ENCODE measurements at places on chromosomes 12 and 14. TPM values are rescaled to one million over a fixed set of nuclear protein-coding genes. Genes with fewer than 3 reads are reported as not detected.

SAV1 gene
- total RNA-seq = 13.5 TPM

ANG gene
- 2.0 TPM for total RNA-seq

ZNF385A gene
- total RNA-seq = 1.3 TPM

OTOGL gene
- total RNA-seq = not detected

IGF1 gene
- not detected for total RNA-seq

SMIM41 gene
- not detected for total RNA-seq

AQP5 gene
- total RNA-seq = not detected

LHX5 gene
- not detected for total RNA-seq

OTX2 gene
- total RNA-seq = not detected

LALBA gene
- total RNA-seq = not detected

TRHDE gene
- not detected for total RNA-seq

FAM186B gene
- not detected for total RNA-seq

MRPL52 gene
- total RNA-seq = 156 TPM

TAS2R42 gene
- total RNA-seq = not detected

TMEM233 gene
- not detected for total RNA-seq

SLC5A8 gene
- total RNA-seq = not detected

KRT82 gene
- not detected for total RNA-seq

GPD1 gene
- total RNA-seq = 0.34 TPM

FOXA1 gene
- total RNA-seq = 0.19 TPM

P2RX7 gene
- total RNA-seq = 11.3 TPM

MYO1H gene
- not detected for total RNA-seq

SPX gene
- 0.94 TPM for total RNA-seq

RBP5 gene
- 0.21 TPM for total RNA-seq

TAS2R9 gene
- total RNA-seq = not detected

HOXC6 gene
- total RNA-seq = not detected

REP15 gene
- total RNA-seq = not detected

KLHL33 gene
- 0.12 TPM for total RNA-seq

BBOF1 gene
- total RNA-seq = 1.3 TPM

SGPP1 gene
- total RNA-seq = 10.5 TPM

SSPN gene
- not detected for total RNA-seq

OR6C3 gene
- not detected for total RNA-seq

EXD2 gene
- total RNA-seq = 10.5 TPM

UNG gene
- total RNA-seq = 61.9 TPM

NTF3 gene
- not detected for total RNA-seq

BDKRB1 gene
- not detected for total RNA-seq

TAS2R30 gene
- 0.95 TPM for total RNA-seq

KRT79 gene
- not detected for total RNA-seq

KRT71 gene
- total RNA-seq = not detected

IRAK3 gene
- 0.45 TPM for total RNA-seq

SLC24A4 gene
- total RNA-seq = not detected

KRT73 gene
- 0.19 TPM for total RNA-seq

GARIN6 gene
- not detected for total RNA-seq

SPPL3 gene
- 24.3 TPM for total RNA-seq

TAS2R8 gene
- not detected for total RNA-seq

APOLD1 gene
- 4.4 TPM for total RNA-seq

SDS gene
- not detected for total RNA-seq

LPAR5 gene
- 4.7 TPM for total RNA-seq

Measured in activated CD4-positive, alpha-beta memory T cell treated with anti-CD3 and anti-CD28 coated beads for 36 hours (primary cell).